Small intestine (tissue), 16 donors: ENCODE measurements at places on chromosomes 6 and 20.

DNA sequence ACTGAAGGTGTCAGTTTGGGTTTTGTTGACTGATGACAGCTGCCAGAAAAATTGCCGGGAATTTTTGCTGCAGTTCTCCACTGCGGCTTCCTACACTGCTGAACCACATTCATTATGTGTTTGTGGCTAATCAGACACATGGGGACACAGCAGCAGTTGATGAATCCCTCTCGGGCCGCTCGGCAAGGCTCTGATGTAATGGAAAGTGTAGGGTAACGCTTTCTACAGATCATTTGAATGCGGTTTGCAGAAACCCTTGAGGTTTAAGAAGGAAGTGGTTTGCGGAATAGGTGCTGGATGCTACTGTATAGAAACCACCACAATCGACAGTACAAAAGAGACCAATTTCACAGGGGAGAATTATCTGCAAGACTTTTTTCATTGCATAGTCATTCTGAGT lies 138.7 kb upstream of the SASH1 start:
- DNase-seq: no peak

DNA sequence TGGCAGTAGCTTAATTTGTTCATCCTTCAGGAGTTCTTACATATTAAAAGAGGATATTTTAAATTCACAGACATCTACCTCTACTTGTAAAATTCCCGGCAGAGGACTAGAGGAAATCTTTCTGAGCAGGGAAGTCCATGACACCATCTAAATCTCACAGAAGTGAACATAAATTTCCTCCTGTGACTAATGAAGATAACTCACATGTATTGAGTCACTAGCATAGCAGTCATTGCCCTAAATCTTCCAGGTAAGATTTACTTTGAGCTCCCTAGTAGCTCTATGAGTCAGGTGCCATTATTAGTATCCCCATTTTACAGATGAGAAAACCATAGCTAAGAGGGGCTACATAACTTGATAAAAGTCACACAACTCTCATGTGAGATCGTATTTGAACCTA lies 1058.6 kb upstream of the FLRT3 start:
- no peak for DNase-seq

DNA sequence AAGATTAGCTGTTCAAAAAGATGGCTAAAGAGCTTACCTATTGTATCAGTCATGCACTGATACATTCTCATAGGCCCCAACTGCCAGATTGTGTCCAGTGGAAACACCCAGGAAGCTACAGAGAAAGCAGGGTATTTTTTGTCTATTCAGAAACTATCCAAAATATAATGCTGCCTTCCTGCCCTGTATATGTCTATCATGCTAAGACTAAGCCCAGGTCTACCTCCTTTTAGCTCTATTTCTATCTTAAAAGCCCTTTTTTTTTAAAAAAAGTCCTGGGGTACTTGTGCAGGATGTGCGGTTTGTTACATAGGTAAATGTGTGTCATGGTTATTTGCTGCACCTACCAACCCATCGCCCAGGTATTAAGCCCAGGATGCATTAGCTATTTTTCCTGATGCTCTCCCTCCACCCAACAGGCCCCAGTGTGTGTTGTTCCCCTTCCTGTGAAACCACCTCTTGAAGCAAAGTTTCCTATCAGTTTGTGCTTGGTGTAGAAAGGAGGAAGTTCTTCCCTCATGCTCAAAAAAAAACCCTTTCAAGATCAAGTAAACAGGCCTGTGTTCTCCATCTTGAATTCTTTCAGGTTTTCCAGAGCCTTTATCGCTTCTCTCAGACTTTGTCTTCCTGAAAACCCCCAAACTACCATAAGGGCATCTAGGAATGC lies 514 bp downstream of the DEFB129 start:
- DNase-seq: no peak

DNA sequence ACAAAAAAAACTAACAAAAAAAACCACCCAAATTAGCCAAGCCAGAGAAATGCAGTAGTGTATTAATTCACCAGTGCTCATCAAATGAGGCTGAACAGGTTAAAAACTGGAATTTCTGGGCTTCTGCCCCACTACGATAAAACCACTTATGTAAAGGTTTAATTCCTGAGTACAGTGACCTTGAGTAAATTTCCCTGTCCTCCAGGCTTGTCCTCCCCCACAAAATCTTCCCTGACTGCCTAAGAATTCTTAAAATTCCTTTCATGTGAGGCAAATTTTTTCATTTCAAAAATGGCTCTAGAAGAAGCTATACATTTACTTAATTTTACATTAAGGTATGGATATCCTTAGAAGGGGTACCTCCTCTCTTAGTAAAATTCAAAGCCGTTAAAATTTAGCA lies 80.1 kb upstream of the ID4 start:
- no peak for DNase-seq

DNA sequence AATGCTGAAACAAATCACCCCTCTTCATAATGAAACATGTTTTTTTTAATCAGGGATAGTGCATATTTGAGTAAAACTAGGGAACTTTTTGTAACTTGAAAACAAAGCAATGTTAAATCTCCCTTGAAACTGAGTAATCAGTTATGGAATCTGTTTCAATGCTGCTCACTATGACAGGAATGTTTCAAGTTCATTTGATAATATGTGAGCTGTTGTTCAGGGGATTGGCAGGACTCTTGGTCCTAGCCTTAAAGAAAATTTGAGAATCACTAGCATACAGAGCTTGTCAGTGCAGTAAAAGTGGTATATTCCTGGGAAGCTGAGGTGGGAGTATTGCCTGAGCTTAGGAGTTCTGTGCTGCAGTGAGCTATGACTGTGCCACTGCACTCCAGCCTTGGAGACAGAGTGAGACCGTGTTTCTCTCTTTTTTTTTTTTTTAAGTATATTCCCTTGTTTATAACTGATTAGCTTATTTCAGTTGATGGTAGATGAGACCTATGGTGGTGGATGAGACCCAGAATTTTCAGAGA lies 21.6 kb upstream of the CALHM6 start:
- DNase-seq: no peak

- no peak for DNase-seq
Observed at GRCh38 chr6:140670021-140670420, 1295.6 kb upstream of the CITED2 start.

- peak; percentile 32 for DNase-seq
Observed at GRCh38 chr6:128725271-128726233, 157.4 kb upstream of the LAMA2 start.

- no peak for DNase-seq
Observed at GRCh38 chr6:151181706-151182363, 57.9 kb upstream of the AKAP12 start.

DNA sequence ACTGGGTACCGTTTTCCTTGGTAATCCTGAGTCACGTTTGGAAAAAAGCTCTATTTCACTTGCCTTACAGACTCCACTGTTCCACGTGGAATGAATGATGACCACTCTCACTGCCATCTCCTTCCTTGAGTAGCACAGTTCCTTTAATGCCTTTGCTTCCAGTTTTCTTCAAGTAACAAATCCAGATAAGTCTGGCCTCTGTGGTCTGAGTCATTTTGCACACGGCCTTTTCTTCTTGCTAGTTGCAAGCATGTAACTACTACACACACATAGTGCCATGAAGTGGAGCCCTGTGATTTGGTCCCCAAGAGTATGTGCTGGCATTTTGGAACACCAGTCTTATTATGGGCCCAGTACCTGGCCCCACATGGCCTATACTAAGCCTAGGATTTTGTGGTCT lies 182.8 kb downstream of the SASH1 start:
- no peak for DNase-seq

GRCh38 chr6:158188591-158188990 lies 20.4 kb downstream of the GTF2H5 start:
- DNase-seq: no peak

DNA sequence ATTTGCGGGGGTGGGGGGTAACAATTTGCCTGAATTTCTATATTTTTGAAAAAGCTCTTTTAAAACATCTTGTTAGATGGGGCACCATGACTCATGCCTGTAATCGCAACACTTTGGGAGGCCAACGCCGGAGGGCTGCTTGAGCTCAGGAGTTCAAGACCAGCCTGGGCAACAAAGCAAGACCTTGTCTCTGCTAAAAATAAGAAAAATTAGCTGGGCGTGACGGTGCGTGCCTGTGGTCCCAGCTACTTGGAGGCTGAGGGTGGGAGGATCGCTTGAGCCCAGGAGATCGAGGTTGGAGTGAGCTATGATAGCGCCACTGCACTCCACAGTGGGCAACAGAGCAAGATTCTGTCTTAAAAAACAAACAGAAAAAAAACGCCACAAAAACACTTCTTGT lies 41.5 kb upstream of the TIAM2 start:
- DNase-seq: no peak

- DNase-seq: no peak
Observed at GRCh38 chr6:139765825-139766285, 391.4 kb upstream of the CITED2 start.

- no peak for DNase-seq
Observed at GRCh38 chr6:4242601-4243000, 107.2 kb upstream of the ECI2 start.

GRCh38 chr6:145278163-145278807 lies 457.0 kb downstream of the EPM2A start:
- DNase-seq: no peak

- no peak for DNase-seq
Observed at GRCh38 chr20:62174870-62175624, 7.8 kb upstream of the MTG2 start.

GRCh38 chr20:17565169-17565845 lies 4.6 kb upstream of the DSTN start:
- DNase-seq: peak; percentile 40

DNA sequence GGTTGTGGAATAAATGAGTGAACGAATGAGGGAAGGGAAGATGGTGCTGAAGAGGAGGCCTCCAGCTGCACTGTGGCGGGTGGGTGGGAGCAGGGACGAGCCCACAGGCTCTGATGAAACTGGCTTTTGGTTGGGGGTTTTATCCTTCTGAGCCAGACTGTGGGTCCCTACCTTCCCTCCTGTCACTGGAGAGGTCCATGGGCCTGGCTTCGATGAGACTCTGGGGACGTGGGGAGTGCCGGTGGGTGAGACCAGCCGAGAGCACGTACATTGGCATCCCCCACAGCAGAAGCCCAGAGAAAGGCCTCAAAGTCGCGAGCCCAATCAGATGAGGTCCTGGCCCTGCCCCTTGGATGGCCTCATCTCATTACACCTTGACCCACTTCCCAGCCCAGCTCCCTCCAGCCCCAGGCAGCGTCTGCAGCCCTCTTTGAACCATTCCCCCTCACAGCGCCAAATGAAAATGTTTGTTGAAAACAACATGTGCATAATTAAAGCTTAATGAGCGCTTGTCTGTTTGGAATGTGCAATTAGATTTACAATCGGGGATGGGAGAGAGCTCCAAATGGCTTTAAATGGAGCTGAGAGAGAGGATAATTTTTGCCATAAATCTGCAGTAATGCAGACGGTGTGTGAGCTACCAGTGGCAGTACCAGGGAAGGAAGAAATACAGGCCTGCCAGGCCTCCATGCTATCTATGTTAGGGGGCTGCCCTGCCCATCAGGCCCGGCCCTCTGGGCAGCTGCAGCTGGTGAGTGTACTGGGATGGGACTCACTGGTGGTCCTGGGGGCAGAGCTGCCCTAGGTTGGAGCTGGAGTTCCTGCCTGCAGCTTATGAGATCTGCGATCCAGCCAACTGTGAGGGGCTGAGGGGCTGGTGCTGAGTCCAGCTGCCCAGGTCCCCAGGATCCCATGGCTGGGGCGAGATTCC lies 47.2 kb downstream of the TOX2 start:
- no peak for DNase-seq

DNA sequence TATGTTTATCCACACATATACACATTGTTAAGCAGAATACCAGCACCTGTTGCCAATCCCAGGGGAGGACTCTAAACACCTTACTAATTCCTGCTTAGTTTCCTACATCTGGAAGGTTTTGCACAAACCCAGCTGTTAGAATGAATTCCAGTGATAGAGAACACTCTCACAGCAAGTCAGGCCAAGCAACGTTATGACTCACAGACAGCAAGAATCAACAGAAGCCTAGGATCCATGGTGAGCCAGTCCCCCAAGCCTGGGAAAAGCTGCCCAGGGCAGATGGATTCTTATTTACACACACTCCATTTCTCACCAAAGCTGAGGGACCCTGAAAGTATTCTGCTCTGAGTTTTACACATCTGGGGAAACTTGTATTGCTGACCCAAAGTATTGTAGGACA lies 291.7 kb downstream of the SLC35F1 start:
- DNase-seq: no peak

DNA sequence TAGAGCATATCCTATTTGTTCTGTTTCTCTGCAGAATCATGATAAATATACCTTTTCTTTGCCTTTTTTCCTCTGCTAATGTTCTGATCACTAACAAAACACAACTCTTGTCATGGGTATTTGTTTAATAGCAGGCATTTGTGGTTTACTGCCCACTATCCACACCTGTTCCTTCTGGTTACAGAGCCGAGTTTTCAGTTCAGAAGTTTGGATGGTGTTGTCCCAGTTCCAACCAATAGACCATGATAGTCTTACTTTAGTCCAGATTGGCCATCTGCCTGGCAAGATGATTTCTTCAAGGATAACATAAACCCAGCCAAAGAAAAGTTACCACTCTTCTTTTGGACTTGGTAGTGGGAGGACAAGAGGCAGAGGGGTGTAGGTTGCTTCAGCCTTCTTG lies 211.2 kb downstream of the TFAP2A start:
- DNase-seq: no peak

DNA sequence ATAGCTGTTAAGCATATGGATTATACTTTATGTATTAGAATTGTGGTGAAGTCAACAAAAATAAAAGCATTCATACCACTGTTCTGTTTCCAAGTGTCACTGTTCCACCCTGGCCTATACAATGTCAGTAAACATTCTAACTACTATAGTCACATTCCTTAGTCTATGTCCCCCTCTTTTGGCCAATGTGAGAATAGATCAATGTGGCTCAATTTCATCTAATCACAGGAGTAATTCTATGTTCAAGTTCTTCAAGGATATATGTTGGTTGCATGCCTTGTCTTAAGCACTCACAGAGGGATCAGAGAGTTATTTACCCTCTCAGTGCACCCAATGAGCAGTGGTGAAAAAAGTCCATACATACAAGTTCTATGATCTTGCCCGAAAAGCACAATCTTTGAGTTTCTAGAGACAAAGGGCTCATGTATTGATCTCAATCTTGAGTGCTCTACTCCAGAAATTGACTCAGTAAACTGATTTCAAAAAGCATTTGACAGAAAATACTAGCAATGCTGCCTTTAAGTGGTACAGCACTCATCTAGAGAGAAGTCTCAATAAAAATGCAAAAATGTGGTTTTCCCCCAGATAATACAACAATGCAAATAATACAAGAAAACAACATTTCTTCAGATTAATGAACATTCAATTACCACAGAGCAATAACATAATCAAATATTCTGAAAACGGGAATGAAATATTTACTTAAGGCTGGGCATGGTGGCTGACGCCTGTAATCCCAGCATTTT lies 16.5 kb downstream of the SMLR1 start:
- DNase-seq: peak; percentile 67
